ENCODE measurements at places on chromosomes 16 and 17.

DNA sequence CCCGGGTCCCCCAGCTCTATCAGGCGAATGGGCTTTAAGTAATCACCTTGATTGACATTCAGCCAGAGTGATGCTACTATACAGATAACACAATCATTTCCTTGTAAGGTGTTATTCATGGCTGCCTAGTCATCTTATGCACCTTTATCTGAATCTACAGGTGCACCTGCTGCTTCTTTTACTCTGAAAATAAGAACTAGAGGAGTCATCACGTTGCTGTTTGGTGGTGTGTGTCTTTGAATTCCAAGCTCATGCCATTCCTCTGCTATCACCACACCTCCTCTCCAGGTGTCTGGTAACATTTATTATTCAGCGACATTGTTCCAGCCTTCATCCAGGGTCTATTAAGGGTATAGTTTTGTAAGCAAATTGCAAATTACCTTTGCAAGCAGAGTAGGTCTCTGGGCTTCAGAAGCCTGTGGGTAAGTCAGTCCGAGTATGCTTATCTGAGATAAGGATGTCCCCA is 51.9 kb downstream of the NOS2 start:
- DNase-seq: no peak

GRCh38 chr17:49694847-49695697 is 12.7 kb downstream of the SLC35B1 start:
- peak; percentile 55 for DNase-seq

DNA sequence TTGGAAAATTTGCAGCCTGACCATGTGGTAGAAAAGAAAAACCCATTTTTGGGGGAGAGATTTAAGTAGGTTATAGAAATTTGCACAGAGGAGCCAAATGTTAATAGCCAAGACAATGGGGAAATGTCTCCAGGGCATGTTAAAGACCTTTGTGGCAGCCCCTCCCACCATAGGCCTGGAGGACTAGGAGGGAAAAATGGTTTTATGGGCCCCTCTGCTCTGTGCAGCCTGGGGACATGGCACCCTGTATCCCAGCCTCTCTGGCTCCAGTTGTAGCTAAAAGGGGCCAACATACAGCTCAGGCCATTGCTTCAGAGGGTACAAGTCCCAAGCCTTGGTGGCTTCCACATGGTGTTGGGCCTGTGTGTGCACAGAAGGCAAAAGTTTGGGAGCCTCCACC is 245.9 kb upstream of the AXIN2 start:
- no peak for DNase-seq

DNA sequence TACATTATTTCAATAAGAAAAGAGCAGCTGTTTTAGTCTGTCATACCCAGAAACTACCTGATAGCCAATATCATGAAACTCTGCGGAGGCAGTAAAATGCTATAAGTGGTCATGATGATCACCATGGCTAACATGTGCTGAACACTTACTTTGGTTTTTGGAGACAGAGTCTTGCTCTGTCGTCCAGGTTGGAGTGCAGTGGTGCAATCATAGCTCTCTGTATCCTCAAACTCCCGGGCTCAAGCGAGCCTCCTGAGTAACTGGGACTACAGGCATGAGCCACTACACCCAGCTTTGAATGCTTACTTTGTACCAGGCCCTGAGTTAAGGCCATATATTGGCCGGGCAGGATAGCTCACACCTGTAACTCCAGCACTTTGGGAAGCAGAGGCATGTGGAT is 101.2 kb upstream of the DHX40 start:
- DNase-seq: no peak

DNA sequence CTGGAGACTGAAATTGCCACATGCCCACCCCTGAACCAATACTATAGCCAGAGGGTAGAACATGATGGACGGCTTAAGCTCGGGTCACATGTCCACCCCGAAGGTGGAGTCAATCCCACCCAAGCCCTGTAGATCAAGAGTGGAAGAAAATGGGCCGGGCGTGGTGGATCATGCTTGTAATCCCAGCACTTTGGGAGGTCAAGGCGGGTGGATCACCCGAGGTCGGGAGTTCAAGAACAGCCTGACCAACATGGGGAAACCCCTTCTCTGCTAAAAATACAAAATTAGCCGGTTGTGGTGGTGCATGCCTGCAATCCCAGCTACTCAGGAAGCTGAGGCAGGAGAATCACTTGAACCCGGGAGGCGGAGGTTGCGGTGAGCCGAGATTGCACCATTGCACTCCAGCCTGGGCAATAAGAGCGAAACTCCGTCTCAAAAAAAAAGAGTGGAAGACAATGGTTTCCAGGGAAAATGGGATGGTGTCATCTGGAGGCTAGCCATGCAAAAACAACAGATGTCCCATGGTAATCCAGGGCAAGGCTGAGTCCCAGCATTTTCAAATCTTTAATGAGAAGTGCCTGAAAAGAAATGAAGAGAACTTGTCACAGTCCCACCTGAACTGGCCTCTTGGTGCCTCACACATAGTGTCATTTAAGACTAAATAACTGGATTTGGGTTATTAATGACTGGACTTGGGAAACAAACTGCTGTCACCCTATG is 30.1 kb downstream of the CD300LF start:
- DNase-seq: no peak

- no peak for DNase-seq
These were observed 143.9 kb downstream of the HS3ST3A1 start for GRCh38 chr17:13457783-13458182.
